ENCODE measurements at places on chromosomes 1 and 21.

DNA sequence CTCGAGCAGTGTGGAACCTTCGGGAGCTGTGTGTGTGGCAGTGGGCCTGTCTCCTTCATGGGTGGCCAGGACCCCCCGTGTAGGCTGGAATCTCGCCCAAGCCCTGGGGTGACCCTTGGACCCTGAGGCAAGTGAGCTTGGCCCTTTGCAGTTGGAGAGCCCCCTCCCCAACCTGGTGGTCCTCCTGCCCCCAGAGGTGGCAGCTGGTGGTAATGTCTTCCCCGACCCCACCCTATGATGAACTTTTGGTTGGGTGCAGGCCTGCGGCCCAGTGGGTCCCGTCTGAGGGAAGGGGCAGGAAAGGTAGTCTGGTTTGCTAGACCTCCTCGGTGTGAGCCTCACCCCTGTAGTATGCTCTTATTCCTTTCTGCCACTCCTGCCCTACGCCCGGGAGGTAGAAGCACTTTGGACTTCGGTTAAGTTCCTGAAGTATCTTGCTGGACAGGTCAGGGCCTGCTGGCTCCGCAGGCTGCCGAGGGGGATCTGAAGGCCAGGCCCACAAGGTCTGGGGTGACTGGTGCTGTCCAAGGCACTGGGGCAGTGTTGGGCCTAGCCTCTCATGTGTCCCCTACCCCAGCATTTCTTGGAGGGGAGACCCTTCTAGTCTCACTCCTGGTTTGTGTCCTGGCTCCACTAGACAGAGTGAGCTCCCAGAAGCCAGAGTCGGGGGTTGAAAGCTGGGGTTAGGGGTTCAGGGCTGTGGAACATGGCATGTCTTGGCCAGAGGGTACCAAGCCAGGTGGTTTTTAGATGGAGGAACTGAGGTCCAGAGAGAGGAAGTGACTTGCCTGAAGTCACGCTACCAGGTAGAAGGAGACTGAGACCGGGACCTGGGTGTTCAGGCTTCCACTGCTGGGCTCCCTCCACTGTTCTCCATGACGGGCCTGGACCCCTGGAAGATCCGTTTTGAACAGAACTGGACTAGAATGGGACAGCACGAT, 1.8 kb downstream of the ZNF362 start:
- DNase-seq = no peak

DNA sequence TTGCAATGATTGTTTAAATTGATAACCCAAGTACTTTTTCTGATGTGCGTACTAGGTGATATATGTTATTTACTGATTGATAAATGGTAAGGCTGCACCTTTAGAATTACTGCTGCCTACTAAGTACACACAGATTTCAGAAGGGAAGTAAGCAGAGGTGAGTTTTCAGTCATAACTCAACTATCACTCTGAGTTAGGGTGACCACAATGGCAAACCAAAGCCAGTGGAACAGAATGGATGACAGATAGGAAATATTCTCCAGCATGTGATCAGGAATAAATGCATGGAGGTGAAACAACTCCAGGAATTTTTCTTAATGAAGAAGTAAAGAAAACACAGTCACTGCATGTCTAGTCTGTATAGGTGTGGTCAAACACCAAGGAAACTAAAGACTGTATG, 7.5 kb upstream of the KCNJ15 start:
- no peak for DNase-seq

DNA sequence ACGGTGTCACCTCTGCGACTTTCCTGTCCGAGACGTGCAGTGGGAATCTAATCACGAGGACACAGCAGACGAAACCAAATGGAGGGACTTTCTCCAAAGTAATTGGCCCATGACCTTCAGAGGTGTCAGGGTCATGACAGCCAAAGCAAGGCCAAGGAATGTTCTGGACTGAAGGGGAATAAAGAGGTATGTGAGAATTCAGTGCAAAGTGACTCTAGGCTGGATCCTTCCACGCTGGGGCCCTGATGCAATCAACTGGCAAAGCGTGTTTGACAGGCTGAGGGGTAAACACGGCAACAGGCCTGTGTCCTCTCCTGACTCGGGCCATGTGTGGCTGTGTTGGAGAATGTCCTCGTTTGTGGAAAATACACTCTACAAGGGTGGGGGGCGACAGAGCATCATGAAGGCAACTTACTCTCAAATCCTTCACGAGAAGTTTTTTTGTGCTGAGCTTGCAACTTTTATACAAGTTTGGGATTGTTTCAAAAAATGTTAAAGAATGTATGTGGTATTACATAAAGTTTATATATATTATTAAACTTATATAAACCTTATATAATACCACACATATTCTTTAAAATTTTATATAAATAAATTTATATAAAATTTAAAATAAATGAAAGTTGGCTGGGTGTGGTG, 1.7 kb downstream of the CFAP74 start:
- DNase-seq = no peak

GRCh38 chr1:75625795-75626194, 14.9 kb upstream of the SLC44A5 start:
- no peak for DNase-seq
